NCI-H526 (cell line): ENCODE measurements at places on chromosomes 16 and 17.

- DNase-seq = no peak
These were observed 2.4 kb downstream of the MLKL start for GRCh38 chr16:74698222-74698621.

DNA sequence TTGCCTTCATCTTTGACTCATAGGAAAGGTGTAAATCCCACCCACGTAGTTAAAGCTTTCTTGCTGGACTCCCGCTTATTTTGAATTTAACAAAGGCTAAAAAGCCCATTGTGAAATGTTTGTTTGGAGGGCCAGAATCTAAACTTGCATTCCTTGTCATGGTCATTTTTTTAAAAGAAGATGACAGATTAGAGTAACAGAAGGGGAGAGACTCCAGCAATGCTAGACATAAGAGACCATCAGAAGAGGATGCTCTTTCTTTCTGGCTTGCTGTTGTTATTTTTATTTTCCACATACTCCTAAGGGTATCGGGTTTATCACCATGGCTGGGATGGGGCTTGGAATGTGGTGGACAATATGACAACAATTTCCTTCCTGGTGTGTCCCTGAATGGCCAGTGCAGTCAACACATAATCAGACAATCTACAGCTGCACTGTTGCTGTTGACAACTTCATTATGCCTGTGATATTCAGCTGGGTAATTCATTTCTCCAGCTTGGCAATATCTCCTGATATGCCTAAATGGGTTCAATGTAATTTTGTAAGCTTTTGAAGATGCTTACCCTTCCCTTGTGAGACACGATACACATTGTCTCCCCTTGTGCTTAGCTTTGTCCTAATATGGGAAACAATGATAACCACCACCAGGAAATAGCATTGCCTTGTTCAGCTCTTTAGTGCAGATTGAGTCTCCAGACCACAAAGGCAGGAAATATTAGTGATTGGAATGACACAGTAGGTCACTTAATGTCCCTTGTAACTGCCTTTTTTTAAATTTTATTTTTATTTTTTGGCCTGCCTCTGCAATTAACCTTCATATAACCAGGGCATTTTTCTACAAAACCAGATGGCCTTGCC lies 164.3 kb downstream of the ANKFN1 start:
- no peak for DNase-seq

GRCh38 chr16:3959148-3959547 lies 78.6 kb upstream of the CREBBP start:
- DNase-seq = no peak

- no peak for DNase-seq
These were observed 30.6 kb downstream of the MRPS23 start for GRCh38 chr17:57819285-57819684.

DNA sequence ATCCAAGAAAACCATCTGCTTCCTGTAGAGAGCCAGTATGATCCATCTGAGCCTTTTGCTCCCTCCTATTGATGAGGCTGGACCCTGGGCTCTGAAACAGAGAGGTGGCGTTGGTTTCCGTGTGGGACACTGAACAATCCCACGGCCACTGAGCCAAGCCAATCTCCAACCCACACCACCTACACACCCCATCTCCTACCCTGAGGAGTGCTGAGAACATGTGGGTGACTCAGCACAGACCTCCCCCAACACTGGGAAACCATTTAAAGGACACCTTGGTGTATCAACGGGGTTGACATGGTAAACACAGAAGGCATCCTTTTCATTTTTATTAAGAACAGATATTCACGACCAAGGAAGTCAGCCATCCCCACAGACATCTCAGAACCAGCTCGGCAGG lies 332.1 kb downstream of the SLC39A11 start:
- no peak for DNase-seq

DNA sequence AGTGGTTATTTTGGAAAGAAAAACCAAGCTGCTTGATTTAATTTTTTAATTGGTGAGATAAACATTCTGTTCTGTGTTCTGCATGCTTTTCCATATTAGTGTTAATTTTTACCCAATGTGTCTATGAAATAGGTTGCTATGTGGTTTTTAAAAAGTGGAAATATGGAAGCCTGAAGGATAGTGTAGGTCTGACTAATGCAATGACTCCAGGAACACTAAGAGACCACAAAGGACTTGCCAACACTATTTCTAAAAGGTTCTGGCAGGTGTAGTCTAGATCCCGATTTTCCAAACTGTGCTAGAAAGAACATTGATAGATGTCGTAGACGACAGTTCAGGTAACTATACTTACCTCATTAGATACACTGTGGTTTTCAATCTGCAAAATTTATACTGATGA lies 877.4 kb upstream of the GOT2 start:
- no peak for DNase-seq

DNA sequence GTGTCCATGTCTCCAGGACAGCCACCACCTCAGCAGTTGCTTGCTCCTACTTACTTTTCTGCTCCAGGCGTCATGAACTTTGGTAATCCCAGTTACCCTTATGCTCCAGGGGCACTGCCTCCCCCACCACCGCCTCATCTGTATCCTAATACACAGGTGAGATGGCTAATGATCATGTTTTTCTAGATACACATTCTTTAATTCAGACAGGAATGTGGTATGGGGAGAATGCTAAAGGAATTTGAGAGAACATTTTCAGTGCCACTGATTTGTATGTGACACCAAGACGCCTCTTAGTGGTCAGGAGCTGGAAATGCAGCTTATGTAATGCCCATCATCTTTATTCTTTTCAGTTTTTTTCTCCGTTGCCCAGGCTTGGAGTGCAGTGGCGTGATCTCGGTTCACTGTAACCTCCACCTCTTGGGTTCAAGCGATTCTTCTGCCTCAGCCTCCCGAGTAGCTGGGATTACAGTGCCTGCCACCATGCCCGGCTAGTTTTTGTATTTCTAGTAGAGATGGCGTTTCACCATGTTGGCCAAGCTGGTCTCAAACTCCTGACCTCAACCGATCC lies 8.9 kb upstream of the RAPGEFL1 start:
- DNase-seq = peak; percentile 9
